Stimulated activated CD4-positive, alpha-beta T cell treated with anti-CD3 and anti-CD28 coated beads, Interleukin-2, amount 100 ng/mL, for 48 hours (primary cell): ENCODE measurements at places on chromosomes 5 and 9.

DNA sequence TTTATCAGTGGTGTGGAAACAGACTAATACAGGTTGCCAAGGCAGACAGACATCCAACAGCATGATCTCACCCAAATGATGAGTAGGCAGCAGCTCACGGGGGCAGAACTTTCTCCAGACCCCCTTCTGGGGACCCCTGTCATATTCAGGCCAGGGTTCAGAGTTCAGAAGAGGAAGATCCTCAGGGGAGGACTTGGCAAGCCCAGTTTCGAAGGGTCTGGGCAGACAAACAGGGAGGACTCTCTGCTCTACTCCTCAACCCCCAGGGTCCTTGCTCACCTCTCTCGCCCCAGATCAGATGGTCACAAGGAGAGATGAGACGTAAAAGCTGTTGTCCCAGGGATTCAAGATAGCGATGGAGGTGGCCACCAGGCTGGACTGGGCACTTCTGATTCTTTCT lies 215.1 kb upstream of the MVB12B start:
- no peak for DNase-seq

GRCh38 chr9:135618866-135619598 lies 20.3 kb downstream of the GLT6D1 start:
- no peak for DNase-seq

- no peak for DNase-seq
Observed at GRCh38 chr9:127541865-127542264, 70.2 kb upstream of the STXBP1 start.

GRCh38 chr5:163189023-163189553 lies 248.3 kb upstream of the CCNG1 start:
- no peak for DNase-seq

- DNase-seq = no peak
Observed at GRCh38 chr9:117706421-117707116, 2.4 kb downstream of the TLR4 start.

- no peak for DNase-seq
Observed at GRCh38 chr9:32359452-32359851, 25.0 kb upstream of the ACO1 start.

- no peak for DNase-seq
Observed at GRCh38 chr5:177592905-177593304, 902 bp downstream of the TMED9 start.

GRCh38 chr5:151257731-151258181 lies 4.8 kb downstream of the GM2A start:
- DNase-seq = no peak

- no peak for DNase-seq
Observed at GRCh38 chr5:142654578-142655058, 31.3 kb downstream of the FGF1 start.

- no peak for DNase-seq
Observed at GRCh38 chr5:127343866-127344265, 53.3 kb downstream of the MEGF10 start.

DNA sequence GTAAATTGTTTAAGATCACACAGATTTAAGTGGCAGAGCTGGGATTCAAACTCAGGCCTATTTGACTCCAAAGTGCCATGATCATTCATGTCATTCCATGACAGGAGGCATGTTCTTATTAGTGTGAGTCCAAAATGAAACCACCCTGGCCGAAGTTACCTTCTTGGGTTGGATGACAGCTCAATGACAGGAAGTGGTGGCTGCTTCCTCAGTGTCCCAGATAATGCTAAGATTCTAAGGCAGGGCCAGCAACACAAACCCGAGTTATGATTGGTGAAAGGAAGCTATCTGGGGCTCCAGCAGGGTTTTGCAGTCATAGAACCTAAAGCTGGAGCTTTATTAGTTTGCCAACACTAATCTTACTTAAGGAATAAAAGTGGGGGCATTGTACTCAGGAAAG lies 340.4 kb downstream of the SLIT3 start:
- no peak for DNase-seq

- no peak for DNase-seq
Observed at GRCh38 chr9:133151601-133152525, 11.9 kb downstream of the GBGT1 start.

DNA sequence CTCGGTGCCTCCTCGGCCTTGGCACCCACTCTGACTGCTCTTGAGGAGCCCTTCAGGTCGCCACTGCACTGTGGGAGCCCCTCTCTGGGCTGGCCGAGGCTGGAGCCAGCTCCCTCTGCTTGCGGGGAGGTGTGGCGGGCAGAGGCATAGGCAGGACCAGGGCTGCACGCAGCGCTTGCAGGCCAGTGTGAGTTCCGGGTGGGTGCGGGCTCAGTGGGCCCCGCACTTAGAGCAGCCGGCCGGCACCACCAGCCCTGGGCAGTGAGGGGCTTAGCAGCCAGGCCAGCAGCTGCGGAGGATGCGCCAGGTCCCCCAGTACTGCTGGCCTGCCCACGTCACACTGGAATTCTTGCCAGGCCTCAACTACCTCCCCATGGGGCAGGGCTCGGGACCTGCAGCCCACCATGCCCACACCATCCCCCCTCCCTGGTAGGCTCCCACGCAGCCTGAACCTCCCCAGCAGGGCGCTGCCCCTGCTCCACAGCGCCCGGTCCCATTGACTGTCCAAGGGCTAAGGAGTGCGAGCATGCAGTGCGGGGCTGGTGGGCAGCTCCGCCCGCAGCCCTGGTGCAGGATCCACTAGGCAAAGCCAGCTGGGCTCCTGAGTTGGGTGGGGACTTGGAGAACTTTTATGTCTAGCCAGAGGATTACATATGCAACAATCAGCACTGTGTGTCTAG lies 602.9 kb upstream of the ST8SIA4 start:
- DNase-seq = no peak

GRCh38 chr5:75348241-75348640 lies 11.2 kb downstream of the HMGCR start:
- no peak for DNase-seq

DNA sequence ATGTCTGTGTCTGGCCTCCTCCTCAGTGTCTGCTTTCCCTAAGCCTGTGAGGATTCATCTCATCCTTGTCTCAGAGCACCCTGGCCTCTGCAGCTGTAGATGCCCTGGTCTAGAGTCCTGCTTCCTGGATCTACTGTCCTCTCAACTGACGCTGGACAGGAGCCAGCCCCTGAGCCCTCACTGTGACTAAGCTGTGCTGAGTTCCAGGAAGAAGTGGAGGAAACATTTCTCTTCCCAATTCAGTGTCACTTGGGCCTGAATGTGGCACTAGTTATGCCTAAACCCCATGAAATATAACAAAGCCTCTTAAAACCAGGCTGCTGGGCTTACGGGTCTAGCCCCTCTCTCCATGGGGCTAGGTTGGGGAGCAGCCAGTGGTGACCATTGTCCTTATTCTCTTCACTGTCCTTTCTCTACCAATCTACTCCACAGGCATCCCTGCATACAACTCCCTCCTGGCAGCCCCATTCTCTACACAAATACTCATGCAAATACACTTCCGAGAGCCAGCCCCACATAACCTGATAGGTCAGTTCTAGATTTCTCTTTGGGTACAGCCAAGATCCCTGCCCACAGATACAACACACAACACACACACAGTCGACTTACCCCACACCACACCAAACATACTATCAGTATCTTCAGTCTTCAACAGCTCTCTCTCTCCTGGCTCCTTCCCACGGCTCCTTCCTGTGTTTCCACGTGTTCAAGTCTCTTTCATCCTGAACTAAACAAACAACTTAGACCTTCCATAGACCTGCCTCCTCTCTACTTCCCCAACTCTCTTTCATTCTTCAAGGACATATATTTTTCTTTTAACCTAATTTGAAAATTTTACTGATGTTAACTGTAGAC lies 220.8 kb downstream of the SNX18 start:
- no peak for DNase-seq

DNA sequence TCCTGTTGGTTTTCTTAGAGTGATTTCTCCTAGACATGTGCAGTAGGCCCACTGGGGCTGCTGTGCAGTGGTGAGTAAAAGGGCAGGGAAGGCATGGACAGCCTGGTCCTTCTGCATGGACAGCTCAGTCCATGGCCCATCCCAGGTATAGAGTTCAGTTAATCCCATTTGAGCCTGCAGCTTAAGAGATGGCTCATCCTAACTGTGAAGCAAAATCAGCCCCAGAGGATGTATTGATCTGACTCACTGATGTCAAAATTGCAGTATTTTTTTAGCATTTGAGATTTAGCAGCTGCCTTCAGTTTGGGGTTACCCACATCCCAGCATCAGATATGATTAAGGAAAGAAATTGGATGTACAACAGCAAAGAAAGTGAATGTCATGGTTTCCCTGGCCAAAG lies 93.4 kb downstream of the PDE6A start:
- no peak for DNase-seq

GRCh38 chr9:121814594-121814993 lies 163.2 kb downstream of the DAB2IP start:
- no peak for DNase-seq

- no peak for DNase-seq
Observed at GRCh38 chr5:107274571-107274970, 396.2 kb downstream of the EFNA5 start.

- no peak for DNase-seq
Observed at GRCh38 chr9:113948891-113949570, 72.9 kb downstream of the ZNF618 start.
